Camera-type eye (tissue), 1 donor: ENCODE measurements at places on chromosomes 3 and 15. TPM values are rescaled to one million over a fixed set of nuclear protein-coding genes. Genes with fewer than 3 reads are reported as not detected.

Gene HMCES
- 35.2 TPM for total RNA-seq

Gene FRMD5
- 25.5 TPM for total RNA-seq

Gene KNG1
- not detected for total RNA-seq

Gene TATDN2
- 24.5 TPM for total RNA-seq

Gene ITGA11
- total RNA-seq, result 13.7 TPM

Gene EBLN2
- total RNA-seq, result 15.2 TPM

Gene MYO9A
- 120 TPM for total RNA-seq

Gene TRH
- total RNA-seq, result 14.0 TPM

Gene OXTR
- total RNA-seq, result 1.4 TPM
